ENCODE measurements at places on chromosomes 12 and 14. TPM values are rescaled to one million over a fixed set of nuclear protein-coding genes. Genes with fewer than 3 reads are reported as not detected.
A peak's percentile ranks its signal among the peaks of the same experiment; 100 is the strongest.

The NRXN3 gene
- 38.1 TPM for total RNA-seq

The KRT81 gene
- not detected for total RNA-seq

The NKX2-1 gene
- total RNA-seq = 0.22 TPM

- no peak for DNase-seq
Observed at GRCh38 chr14:65257425-65257824, 155.1 kb upstream of the FUT8 start.

DNA sequence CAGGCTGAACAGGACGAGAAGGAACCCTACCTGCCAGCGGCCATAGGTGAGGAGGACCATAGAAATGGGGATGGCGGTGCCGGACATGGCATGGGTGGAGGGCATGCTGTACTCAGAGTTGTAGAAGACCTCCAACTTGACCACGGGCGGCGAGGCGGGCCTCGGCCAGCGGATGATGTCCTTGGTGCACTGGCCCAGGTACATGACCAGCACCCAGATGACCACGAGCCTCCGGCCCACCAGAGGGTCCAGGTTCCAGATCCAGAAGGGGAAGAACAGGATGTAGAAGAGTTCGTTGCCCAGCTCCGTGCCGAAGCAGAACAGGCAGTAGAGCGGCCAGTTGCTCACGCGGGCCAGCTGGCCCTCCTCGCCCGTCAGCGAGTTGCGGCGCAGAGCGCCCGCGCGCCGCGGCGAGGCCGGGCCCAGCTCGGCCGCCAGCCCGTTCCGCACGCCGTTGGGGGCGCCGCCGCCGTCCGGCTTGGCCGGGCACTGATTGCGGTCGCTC is 582 bp downstream of the SGPP1 start:
- DNase-seq = peak; percentile 67

DNA sequence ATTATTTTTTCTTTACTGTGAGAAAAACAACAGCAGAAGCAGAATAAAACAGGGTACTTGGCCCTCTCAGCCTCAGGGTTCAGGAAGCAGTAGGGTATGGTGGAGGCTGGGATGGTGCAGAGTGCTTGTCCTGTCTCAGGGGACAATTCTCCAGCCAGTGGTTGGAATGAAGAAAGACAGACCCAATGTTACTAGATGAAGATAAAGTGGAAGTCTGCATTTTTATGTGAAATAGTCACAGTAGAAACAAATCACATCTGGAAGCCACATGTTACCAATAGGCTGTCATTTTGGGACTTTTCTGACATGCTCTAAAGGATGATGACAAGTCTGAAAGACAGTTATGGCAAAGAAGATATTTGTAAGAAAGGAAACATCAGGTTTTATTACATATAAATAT is 32.3 kb downstream of the PROX2 start:
- no peak for DNase-seq

All from sciatic nerve (tissue), 2 donors.